ENCODE measurements at places on chromosomes 3 and 15.

- no peak for DNase-seq
Measured at GRCh38 chr15:83533410-83533962, 86.3 kb downstream of the SH3GL3 start.

- no peak for DNase-seq
Measured at GRCh38 chr15:74610302-74610951, 5.2 kb upstream of the CLK3 start.

- DNase-seq: no peak
Measured at GRCh38 chr3:22960105-22960984, 242.8 kb upstream of the UBE2E2 start.

GRCh38 chr15:73074241-73074640 lies 22.0 kb downstream of the NEO1 start:
- no peak for DNase-seq

GRCh38 chr3:196596355-196596754 lies 27.9 kb downstream of the FBXO45 start:
- DNase-seq: no peak

DNA sequence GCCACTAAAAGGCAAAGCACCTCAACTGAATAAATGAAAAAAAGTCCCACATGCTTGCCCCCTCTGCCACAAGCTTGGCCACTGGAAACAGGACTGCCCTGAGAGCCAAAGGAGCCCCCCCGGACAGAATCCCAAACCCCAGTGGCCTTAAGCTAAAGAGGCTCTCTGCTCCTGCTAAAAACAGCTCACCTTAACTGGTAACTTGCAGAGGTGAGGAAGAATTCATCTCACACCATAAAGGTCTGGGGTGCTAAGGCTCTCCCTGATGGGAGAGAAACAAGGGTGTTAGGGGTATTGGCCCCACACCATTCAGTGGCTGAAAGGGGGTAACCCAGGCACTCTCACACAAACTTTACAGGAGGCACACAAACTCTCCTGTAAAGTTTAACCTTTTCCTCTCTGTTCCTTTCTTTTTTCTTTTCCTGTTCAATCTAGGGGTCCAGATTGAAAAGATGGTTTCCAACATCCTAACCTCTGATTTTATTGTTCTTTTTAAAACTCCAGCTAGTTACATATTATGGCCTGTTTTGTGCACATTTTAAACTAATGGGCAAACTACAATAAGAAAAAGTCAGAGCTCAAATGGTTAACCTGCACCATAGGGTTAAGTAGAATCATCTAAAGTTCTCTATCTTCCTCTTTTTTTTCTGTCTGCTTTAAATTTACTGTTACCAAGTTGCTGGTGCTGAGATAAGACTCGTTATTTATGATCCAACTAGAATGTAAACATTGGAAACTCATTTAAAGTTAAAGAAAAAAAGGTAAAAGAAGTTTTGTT lies 19.9 kb downstream of the TRANK1 start:
- DNase-seq: no peak

DNA sequence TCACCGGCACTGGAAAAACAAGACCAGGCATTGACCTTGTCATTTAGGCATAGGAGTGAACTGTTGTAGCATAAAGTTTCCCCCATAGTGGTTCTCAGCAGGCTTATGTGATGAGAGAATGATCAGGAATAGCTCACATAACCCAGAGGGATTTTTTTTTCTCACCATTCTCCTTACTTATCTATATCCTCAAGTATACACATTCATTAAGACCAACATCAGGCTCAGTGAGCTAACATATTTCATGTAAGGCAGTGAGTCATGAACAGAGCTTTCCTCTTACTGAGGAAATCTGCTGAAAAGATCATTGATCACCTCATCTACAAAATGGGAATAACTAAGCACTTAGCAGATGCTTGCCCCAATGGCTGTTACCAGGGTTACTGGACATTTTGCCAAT lies 396.6 kb upstream of the TMCO5A start:
- DNase-seq: no peak

- DNase-seq: no peak
Measured at GRCh38 chr3:73509066-73509465, 115.7 kb downstream of the PDZRN3 start.

DNA sequence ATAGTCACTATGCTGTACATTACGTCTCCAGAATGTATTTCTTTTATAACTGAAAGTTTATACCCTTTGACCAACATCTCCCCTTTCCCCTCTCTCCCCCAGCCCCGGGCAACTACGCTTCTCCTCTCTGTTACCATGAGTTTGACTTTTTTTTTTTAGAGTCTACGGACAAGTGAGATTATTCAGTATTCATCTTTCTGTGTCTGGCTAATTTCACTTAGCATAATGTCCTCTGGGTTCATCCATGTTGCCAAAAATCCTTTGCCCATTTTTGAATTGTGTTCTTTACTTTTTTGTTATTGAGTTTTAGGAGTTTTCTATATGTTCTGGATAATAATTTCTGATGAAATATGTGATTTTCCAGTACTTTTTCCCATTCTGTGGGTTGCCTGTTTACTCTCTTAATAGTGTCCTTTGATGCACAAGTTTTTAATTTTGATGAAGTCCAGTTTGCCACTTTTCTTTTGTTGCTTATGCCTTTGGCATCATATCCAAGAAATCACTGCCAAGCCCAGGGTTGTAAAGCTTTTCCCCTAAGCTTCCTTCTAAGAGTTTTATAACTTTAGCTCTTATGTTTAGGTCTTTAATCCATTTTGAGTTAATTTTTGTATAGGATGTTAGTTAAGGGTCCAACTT lies 126.7 kb upstream of the NSMCE3 start:
- DNase-seq: no peak

- no peak for DNase-seq
Measured at GRCh38 chr15:67998599-67999133, 55.4 kb upstream of the PIAS1 start.

DNA sequence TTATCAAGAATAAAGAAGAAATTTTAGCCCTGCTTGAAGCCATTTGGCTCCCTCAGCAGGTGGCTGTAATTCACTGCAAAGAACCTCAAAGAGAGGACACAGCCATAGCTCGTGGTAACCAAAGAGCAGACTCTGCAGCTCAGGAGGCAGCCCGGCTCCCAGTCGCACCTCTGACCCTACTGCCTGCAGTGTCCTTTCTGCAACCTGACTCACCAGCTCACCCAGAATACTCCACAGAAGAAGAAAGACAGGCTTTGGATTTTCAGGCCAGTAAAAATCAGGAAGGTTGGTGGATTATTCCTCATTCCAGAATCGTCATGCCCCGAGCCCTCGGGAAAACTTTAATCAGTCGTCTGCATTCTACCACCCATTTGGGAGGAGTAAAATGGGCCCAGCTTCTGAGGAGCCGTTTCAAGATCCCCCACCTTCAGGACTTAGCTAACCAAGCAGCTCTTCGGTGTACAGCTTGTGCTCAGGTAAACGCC lies 38.6 kb downstream of the ZBTB11 start:
- DNase-seq: no peak

DNA sequence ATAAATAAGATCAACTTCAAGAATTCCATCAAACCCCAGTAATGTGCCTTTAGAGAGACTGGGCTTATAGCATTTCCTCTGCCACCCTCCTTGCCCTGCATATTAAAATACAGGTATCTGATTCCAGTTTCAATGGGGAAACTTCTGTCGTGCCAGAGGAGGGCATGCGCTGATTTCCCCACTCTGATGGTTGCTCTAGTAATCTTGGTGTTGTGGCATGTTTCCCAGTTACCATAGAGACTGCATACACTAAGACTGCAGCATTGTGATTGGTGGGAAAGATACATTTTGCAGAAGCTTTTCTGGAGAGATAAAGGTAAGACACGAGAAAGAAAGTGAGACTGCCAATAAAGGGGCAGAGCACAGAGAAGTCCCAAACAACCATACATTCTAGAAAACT lies 225.6 kb downstream of the TIGIT start:
- DNase-seq: no peak

- no peak for DNase-seq
Measured at GRCh38 chr15:35246451-35246850, 161.4 kb upstream of the NANOGP8 start.

GRCh38 chr15:68546318-68546717 lies 32.5 kb upstream of the CORO2B start:
- DNase-seq: no peak

GRCh38 chr3:142251951-142252350 lies 26.6 kb upstream of the GK5 start:
- DNase-seq: no peak

DNA sequence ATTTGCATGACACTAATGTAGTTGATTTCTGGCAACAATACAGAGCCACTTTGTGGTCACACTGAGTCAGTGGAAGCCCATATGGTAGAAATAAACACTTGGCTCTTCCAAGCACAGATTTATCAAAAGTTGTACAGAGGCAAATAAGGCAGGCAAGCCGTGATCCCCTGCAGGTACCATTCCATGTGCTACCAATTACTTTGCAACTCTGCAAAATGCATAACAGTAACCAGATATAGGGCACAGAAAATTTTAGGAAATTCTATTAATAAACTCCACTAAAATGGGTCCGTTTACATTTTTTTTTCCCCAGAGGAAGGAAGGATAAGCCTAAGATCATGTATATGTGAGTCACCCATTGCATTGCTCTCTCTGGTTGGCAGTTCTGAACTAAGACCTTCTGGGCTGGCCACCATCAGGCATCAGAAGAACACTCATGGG lies 103.1 kb upstream of the PTX3 start:
- DNase-seq: no peak

GRCh38 chr3:52891615-52892081 lies 5.7 kb downstream of the STIMATE start:
- no peak for DNase-seq

DNA sequence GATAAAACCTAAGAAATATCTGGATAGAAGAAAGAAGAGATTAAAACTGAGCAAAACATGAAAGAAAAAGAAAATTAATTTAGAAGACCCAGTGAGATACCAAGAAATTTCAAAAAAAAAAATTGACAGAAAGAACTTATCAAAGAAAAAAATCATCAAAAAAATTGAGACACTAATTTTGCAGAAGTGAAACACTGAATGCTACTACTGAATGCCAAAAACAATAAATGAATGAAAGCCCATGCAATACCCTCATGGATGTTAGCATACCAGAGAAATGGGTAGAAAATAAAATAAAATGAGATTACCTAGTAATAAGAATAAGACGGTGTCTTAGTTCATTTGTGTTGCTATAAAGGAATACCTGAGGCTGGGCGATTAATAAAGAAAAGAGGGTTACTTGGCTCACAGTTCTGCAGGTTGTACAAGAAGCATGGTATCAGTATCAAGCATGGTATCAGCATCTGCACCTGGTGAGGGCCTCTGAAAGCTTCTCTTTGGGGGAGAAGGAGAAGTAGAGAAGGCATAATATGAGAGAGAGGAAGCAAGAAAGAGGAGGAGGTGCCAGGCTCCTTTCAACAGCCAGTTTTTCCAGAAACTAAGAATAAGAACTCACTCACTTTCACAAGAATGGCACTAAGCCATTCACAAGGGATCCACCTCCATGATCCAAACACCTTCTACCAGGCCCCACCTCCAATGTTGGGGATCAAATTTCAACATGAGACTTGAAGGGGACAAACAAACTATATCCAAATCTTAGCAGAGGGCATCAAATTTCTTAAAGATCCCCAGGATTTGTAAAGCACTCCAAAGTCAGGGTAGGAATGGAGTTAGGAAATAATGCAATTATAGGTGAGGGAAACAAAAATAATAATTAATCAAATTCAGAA lies 73.2 kb downstream of the BTLA start:
- DNase-seq: no peak

DNA sequence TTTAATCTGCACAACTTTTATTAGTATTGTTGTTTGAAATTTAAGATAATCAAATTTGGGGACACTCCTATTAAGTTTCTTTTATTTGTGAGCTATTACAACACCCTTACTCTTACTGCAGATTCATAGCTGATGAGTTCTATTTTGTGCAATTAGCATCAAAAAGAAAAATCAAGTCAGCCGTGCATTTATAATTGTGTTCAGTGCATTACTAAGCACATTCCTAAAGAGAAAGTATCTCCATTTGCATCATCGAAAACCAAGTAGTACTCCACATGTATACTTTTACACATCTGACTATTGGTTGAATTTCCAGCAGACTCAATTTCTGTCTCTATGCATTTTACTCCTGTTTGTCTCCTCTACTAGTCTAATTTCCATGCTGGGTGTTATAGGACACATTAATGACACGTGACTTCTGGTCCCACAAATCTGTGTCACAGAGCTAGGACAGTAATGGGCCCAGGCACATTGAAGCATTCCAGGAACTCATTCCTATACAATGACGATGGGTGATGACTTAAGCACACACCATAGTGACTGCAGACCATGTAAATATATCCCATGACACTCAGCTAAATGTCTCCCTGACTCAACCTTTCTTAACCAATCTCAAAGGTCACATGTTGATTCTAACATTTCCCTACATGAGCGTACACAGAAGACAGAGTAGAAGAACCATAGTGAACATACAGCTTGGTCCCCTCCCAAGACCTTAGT lies 477.5 kb downstream of the LPP start:
- no peak for DNase-seq

DNA sequence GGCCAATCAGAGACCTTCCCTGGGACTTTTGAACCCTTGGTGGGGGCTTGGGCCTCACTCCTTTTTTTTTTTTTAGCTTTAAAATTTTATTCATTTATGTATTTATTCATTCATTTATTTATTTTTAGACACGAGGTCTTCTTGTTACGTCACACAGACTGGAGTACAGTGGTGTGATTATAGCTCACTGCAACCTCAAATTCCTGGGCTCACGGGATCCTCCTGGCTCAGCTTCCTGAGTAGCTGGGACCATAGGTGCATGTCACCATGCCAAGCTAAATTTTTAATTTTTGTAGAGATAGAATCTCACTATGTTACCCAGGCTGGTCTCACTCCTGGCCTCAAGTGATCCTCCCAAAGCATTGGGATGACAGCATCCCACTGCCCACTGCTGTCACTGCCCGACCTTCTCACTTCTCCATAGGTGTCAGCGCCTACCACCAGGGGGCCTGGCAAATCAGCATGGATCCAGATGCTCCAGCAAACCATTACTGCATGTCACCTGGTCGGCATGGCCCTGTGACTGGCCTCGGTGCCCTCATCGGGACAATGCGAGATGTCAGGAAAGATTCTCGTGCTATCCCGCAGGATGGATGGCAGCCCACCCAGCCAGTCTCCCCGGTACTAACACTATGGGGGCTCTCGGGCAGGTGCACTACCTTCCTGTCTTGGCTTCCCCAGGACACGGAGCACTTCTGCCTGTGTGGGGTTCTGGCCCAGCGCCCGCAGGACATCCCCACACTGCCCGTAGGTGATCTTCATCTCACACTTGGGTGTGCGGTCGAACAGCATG lies 3.0 kb downstream of the MYL3 start:
- DNase-seq: no peak

GRCh38 chr3:15634671-15635070 lies 33.1 kb downstream of the BTD start:
- DNase-seq: no peak

DNA sequence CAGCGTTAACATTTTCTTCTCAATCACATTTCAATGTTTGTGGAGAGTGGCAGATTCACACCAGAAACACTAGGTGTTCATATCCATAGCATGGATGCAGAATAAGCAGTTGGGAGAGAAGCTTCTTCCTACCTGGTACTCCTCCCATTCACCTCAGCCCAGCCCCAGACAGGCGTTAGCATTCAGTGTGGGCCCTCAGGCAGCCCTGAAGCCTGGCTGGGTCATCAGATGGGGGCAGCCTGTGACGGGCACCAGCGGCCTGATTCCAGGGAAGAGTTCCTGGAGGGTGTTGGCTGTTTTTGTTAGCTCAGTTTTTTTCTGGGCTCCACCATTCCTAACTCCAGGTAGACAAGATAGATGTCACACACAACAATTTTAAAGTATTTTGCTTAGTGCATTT lies 31.1 kb downstream of the APH1B start:
- DNase-seq: no peak

- no peak for DNase-seq
Measured at GRCh38 chr3:11568503-11569155, 75.1 kb downstream of the VGLL4 start.

Data from NCI-H187 (cell line).